Lung (tissue), 17 donors: ENCODE measurements at places on chromosomes 16 and 17. TPM values are rescaled to one million over a fixed set of nuclear protein-coding genes. Genes with fewer than 3 reads are reported as not detected.

DNA sequence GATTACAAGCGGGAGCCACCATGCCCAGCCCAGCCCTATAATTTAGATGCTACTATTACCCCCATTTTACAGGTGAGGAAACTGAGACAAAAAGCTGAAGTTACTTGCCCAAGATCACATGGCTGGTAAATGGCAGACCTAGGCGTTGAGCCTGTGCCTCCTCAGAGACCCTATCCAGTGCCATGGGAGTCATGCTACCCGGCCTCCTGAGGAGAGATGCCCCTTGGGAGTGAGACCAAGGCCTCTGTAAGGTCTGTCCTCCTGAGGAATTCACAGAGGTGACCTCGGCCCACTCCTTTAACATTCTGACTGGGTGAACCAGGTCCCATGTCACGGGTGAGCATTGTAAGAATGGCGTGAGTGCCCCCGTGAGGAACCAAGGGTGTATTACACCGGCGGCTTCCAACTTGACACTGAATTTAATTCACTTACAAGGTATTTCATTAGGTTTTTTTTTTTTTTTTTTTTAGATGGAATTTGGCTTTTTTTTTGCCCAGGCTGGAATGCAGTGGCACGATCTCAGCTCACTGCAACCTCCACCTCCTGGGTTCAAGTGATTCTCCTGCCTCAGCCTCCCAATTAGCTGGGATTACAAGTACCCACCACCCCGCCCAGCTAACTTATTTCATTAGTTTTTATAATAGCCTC is 95.7 kb downstream of the ABCC6 start:
- DNase-seq = peak; percentile 70

- no peak for DNase-seq
Measured at GRCh38 chr17:43782913-43783680, 2.9 kb downstream of the CFAP97D1 start.

GRCh38 chr16:51125992-51126391 is 25.1 kb downstream of the SALL1 start:
- DNase-seq = no peak

- DNase-seq = no peak
Measured at GRCh38 chr17:76274112-76274956, 9.2 kb downstream of the UBALD2 start.

DNA sequence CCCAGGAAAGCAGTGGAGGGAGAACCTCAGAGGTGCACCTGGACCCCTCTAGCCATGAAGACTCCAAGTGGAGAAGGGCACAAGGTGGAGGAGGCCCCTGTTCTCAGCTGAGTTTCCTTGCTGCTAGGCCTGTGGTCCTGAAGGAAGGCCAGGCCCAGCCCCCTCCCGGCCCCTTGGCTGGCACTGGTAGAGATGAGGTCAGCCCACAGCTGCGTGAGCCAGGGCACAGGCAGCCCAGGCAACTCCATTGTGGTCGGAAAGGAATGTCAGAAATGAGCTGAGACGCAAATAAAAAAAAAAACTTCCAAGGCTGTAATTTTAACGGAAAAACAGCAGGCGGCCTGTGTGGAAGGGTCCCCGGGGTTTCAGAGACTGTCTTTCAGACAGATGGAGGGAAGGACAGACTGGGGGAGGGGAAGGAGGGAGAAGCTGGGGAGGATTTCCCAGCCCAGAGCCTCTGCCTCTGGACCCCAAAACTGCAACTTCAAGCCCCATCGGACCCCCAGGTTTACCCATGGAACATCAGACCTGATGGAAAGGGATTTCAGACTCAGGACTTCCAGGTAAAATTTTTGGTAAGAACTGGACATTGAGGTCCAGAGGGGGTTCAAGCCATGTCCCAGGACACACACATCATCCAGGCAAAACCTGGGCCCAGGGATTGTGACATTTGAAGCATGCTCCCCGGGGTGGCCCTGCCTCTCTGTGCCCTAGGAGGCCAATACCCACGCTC is 25.6 kb upstream of the MRPS23 start:
- peak; percentile 96 for DNase-seq

GRCh38 chr16:85614338-85615013 is 1.4 kb downstream of the GSE1 start:
- no peak for DNase-seq

DNA sequence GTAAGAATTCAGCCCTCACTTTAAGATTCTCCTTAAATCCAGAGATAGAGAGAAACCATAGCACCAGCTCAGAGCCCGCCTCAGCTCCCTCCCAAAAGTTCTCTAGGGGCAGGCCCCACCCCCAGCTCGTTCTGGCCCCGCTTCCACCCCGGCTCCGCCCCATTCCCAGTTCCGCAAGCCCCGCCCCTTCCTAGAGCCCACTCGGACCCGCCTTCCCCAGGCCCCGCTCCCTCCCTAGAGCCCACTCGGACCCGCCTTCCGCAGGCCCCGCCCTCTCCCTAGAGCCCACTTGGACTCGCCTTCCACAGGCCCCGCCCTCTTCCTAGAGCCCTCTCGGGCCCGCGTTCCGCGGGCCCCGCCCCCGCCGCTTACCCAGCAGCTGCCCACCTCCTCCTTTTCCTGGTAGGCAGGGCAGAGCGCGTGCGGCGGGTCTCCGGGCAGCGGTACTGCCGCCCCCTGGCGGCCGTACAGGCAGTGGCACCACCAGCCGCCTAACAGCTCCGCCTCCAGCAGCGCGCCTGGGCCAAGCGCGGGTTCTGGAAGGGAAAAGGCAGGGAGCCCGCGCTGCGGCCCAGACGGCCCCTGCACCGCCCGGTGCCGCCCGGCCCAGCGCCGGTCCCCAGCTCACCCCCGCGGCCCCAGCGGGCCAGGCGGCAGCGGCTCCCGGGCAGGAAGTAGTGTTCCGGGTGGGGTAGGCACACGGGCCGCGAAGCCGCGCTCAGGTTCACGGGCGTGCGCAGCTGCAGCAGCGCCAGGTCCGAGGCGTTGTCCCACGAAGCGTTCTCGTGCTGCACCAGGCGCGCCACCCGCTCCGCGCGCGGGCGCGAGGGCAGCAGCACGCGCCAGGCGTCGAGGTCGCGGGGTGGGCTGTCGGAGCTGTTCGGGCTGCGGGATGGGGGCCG is 6.8 kb upstream of the PRSS8 start:
- peak; percentile 100 for DNase-seq

DNA sequence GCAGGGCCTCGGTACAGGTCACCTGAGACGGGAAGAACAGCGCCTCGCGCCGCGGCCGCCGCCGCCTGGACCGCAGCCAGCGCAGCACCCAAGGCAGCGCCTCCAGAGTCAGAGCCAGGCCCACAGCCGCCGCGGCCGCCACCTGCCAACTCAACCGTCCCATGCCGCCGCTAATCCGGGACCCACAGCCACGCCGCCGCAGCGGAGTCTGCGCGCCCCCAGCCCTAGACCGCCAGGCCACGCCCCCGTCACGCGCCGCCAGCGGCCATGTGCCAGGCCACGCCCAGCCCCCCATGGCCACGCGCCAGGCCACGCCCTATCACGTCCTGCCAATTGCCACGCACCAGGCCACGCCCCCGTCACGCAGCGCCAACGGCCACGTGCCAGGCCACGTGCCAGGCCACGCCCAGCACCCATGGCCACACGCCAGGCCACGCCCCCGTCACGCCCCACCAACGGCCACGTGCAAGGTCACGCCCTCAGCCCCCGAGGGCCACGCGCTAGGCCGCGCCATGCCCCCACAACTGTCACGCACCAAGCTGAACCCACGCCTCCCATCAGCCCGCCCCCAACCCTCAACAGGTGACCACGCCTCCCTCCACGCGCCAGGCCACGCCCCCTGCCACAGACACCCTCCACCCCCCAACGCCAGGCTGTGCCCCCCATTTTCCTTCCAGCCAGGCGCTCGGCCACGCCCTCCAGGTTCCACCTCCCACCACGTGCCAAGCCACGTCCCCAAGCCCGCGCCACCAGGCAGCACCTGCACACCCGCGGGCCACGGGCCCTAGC is at the start of gene PLD6:
Gene PLD6, minus strand, starts transcription at position 210 of the 789 bp plus-strand sequence. Its CDS starts 47 bp downstream, at position 163.
- DNase-seq = peak; percentile 52

DNA sequence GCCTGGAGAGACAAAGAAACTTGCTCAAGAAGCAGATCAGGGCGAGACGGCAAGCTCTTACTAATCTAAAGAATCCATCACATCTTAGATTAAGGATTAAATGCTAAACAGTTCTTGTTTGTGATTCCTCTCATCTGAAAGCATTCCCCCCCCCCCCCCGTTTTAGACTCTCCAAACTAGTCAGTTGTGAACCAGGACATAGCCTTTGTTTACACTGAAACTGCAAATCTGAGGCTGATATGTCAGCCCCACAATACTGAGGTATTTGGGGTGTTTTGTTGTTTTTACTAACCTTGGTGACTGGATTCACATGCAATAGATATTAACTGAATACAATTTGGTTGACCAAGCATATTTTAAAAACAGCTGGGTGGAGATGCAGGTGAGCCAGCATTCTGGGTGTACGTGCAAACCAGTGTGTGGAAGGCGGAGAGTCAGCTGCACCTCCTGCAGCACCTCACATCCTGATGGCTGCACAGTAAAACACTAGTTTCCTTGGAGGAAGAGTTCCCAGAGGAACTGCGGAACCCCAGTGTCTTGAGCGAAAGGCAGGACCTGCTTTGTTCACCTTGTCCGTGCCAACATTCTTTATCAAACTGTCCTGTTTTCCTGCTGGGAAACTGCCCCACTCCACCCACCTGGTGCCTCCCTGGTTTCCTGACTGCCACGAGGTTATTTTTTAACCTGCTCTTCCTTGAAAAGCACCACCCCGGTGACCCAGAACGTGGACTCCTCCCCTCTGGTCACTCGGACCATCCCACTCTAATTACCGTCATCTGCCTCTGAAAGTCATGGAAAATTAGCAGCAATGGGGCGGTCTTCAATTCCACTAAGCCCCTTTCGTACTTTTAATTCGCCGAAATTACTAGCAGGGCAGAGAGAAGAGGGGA is 1.2 kb upstream of the YPEL2 start:
- DNase-seq = peak; percentile 43

DNA sequence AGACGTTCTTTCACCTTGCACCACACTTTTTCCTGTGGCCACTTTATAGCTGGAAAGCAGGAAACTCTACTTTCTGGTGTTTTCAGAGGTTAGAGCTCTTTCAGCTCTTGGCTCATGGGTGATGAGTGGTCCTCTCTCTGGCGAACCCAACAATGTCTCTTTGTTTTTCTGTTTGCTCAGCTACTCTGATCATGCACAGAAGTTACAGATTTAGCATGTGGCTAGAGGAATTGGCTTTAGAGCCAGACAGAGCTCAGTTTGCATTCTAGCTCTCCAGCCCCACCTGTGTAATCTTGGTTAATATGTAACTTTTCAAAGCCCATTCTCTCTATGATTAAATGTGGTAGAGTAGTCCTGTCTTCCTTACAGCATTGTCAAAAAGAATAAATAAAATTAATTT is 225.2 kb downstream of the HAPSTR1 start:
- DNase-seq = peak; percentile 62

- DNase-seq = no peak
Measured at GRCh38 chr17:40399185-40399584, 18.5 kb downstream of the TOP2A start.

DNA sequence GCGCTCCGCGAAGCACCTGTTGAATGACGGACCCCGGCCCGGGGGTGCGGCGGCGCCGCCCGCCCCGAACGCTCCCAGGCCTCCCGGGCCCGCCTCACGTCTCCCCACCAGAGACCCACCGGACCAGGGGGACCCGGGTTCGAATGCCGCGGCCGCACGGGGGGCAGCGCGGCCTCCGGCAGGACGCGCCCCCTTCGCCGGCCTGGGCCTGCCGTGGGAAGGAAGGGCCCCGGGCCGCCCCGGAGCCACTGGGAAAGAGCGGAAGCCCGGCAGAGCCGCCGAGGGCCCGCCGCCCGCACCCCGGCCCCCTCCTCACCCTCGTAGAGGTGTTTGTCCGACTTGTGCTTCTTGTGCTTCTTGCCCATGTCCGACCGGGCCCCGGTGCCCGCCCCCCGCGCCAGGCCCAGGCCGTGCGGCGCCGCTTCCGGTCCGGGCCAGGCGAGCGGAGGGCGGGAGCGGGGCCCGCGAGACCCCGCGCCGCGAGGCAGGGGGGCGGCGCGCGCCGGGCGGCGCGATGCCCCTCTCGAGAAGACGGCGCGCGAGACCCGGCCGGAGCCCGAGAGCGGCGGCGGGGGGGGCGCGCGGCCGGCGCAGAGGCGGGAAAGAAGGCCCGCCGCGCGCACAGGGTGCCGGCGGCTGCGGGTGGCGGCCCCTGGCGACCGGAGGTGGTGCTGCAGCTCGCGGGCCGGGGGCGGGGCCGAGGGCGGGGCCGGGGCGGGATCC is at the start of gene BRD7:
Gene BRD7, minus strand, starts transcription at position 579 of the 723 bp plus-strand sequence. Its CDS starts 214 bp downstream, at position 365.
- DNase-seq = peak; percentile 78

DNA sequence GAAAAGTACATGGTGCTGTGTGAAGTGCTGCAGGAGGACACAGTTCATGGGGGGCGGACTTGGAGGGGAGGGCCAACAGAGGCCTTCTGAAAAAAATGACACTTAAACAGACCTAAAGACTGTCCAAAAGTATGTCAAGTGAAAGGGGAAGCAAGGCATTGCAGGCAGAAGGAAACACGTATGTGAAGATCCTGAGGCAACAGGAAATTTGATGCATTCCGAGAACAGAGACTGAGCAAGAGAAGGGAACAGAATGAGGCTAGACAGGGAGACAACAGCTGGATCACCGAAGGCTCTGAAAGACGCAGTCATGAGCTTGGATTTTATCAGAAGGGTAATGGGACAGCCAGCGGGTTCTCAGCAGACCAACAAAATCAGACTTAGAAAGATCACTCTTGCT is 1.1 kb downstream of the IFT20 start:
- no peak for DNase-seq

- peak; percentile 52 for DNase-seq
Measured at GRCh38 chr17:6435968-6436367, 1.0 kb upstream of the AIPL1 start.

GRCh38 chr16:15952265-15952711 is 2.9 kb downstream of the ABCC1 start:
- DNase-seq = no peak

GRCh38 chr17:79916991-79917901 is 78.0 kb upstream of the CBX4 start:
- DNase-seq = no peak

- peak; percentile 88 for DNase-seq
Measured at GRCh38 chr17:47844814-47845715, 4.0 kb upstream of the SCRN2 start.

DNA sequence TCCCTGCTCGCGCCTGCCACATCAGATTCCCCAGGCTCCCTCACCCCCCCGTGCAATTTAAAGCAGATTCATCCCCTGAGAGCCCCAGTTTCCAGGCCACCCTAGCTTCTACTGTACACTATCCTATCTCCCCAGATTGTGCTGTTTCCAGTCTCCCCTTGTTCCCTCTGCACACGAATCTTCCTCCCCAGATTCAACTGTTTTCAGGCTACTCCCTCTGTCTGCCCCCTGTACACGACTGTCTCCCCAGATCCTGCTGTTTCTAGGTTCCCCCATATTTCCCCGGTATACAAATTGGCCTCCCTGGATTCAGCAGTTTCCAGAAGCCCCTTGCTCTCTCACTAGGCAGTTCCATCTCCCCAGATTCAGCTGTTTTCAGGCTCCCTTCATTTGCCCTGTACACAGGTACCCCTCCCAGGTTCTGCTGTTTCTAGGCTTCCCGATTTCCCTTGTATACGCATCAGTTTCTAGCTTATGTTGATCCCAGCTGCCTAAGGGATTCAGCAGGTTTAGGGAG is 22.9 kb downstream of the COPZ2 start:
- DNase-seq = no peak

The TNFRSF17 gene
- polyA plus RNA-seq = 0.30 TPM

The MFAP4 gene
- 45.7 TPM for polyA plus RNA-seq

The FLOT2 gene
- 226 TPM for polyA plus RNA-seq

The CLDN9 gene
- 0.98 TPM for polyA plus RNA-seq

The SCGB1C2 gene
- polyA plus RNA-seq = not detected

The RDM1 gene
- polyA plus RNA-seq = 0.10 TPM

The KIF22 gene
- polyA plus RNA-seq = 22.1 TPM

The P3H4 gene
- polyA plus RNA-seq = 6.8 TPM

The LHX1 gene
- not detected for polyA plus RNA-seq

The CCL1 gene
- polyA plus RNA-seq = not detected

The SAMD14 gene
- 3.9 TPM for polyA plus RNA-seq

The ADGRG1 gene
- polyA plus RNA-seq = 37.2 TPM

The TPSB2 gene
- 91.5 TPM for polyA plus RNA-seq

The DERL2 gene
- polyA plus RNA-seq = 57.9 TPM

The VTN gene
- 1.9 TPM for polyA plus RNA-seq
